ENCODE measurements at places on chromosomes 2 and 18.

GRCh38 chr18:29161429-29161828 lies 984.5 kb upstream of the CDH2 start:
- DNase-seq = no peak

DNA sequence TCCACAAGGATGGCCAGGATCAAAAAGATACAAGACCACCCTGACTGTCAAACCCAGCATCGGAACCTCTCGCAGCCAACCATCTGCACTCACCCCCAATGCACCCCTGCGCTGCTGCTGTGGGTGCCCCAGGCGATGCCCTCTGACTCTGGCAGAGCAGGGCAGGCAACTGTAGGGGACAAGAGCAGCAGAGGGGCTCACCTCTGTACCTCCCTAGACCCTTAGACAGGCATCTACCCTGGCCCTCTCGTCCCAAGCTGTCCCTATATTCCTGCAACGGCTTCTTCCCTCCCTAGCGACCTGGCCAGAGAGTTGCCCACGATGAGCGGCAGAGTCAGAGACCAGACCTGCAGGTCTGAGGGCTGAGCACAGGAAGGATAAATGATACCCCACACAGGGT lies 128.2 kb downstream of the HDAC4 start:
- no peak for DNase-seq

GRCh38 chr2:21453723-21454450 lies 330.1 kb downstream of the TDRD15 start:
- no peak for DNase-seq

DNA sequence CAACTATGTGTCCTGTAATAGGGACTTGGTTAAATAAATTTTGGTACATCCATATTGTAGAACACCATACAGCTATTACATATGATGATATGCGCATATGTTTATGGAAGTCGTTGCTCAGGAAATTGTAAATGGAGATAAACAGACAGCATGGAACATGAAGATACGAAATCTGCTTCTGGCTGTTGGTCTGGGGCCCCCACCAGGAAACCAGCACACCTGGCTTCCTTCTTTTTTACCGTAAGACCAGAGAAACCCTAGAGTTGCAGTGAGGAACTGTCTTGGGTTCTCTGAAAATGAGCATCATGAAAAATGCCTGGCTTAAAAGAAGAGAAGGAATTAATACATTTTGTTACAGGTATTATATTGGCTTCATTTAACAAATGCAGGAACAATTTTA lies 40.8 kb downstream of the SPTBN1 start:
- no peak for DNase-seq

GRCh38 chr2:173672573-173673340 lies 292.4 kb downstream of the SP3 start:
- no peak for DNase-seq

DNA sequence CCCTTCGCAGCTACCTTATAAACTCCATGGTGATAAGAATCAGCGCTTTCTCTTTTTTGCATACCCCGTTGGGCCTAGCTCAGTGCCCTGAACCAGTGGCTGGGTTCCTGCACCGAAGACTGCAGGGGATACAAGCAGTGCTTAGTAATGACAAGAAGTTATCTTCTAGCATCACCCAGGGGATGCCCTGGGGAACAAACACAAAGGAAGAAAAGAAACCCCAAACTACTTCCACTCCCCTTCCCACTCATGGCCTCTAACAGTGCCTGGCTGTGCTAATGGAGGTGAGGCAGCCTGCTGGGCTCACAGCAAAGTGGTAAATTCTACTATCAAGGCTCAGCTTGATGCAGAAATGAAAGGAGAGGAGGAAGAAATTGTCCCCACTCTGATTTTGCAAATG lies 314.7 kb downstream of the TXNL1 start:
- DNase-seq = no peak

All from esophagus squamous epithelium (tissue), 5 donors.